ENCODE measurements at places on chromosomes 13 and 19.

DNA sequence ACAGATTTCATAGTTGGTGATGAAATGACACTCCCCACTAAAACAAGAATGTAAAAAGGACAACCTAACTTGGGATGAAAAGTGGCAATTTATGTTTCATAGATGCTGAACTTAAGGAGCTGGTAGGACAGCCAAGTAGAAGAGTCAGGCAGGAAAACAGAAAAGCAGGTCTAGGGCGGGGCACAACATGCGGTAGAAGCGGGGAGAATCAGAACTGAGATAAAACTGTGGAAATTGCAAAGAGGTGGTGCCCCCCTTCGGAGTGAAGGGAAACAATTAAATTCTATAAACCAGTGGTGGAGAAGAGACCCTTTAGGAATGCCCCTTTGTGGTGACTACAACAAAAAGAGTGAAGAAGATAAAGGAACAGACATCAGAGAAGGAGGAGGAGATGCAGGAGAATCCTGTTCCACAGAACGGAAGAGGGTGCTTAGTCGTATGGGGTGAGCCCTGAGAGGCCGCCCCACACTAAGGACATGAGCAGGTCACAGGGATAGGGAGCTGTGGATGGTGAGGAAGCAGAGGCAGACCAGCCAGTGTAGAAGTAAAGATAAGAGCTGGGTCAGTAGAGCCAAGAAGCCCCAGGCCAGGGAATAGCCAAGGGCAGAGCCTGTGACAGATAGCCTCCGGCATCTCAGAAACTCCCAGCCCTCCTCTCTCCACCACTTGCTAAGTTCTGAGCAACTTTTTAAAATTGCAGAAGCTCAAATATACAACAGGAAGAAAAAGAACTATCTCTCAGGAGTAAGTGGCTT, 100.3 kb upstream of the DOCK9 start:
- no peak for DNase-seq

GRCh38 chr13:70604448-70604847, 496.2 kb upstream of the KLHL1 start:
- DNase-seq: no peak

GRCh38 chr19:3047496-3048189, 14.7 kb downstream of the TLE5 start:
- no peak for DNase-seq

GRCh38 chr13:50908371-50908770, 1.2 kb upstream of the RNASEH2B start:
- DNase-seq: no peak

- no peak for DNase-seq
Measured at GRCh38 chr19:19500975-19501644, 14.2 kb downstream of the TSSK6 start.
